ENCODE measurements at places on chromosomes 12 and 14.

GRCh38 chr12:129230995-129231394 is 377.7 kb downstream of the GLT1D1 start:
- no peak for DNase-seq

- peak; percentile 58 for DNase-seq
These were observed 5.9 kb upstream of the BAZ2A start for GRCh38 chr12:56635806-56636674.

- no peak for DNase-seq
These were observed 53.9 kb downstream of the VEZT start for GRCh38 chr12:95271465-95271864.

DNA sequence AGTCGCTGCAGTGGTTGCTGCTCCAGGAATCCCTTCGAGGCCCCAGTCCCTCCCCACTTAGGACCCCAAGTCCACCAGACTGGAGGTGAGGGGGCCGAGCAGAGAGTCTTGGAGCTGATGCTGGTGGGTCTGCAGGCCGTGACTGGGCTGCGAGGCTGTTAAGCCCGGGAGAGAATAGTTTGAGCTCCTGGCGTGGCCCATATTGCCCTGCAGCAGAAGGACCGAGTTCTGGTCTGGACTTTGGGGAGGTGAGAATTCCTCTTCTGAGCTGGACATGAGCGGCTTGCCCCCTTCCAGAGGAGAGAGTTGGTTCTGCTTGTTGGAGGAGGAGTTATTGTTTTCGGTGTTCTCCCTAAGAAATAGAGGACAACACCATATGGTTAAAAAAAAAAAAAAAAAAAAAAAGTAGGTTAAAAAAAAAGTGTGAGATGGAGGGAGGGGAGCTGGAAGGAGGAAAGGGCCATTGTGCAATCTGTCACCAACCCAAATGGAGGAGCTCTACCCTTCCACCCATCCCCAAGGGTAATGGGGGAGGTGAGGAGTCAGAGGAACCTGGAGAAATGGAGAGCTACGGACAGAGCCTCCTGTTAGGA is 3.0 kb downstream of the SIX1 start:
- no peak for DNase-seq

- no peak for DNase-seq
These were observed 406.7 kb downstream of the TMTC2 start for GRCh38 chr12:83093426-83093825.

DNA sequence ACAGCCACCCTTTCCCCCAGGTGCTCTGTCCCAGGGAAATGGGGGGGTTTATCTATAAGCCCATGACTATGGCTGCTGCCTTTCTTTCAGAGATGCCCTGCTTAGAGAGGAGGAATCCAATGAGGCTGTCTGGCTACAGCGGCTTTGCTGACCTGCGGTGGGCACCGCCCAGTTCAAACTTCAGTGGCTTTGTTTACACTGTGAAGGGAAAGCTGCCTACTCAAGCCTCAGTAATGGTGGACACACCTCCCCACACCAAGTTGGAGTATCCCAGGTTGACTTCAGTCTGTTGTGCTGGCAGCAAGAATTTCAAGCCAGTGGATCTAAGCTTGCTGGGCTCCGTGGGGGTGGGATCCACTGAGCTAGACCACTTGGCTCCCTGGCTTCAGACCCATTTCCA is 869.2 kb downstream of the SLC6A15 start:
- DNase-seq, result no peak

GRCh38 chr14:77580964-77581505 is 35.4 kb downstream of the SPTLC2 start:
- DNase-seq, result no peak

- no peak for DNase-seq
These were observed 649 bp upstream of the SALL2 start for GRCh38 chr14:21526672-21527317.

DNA sequence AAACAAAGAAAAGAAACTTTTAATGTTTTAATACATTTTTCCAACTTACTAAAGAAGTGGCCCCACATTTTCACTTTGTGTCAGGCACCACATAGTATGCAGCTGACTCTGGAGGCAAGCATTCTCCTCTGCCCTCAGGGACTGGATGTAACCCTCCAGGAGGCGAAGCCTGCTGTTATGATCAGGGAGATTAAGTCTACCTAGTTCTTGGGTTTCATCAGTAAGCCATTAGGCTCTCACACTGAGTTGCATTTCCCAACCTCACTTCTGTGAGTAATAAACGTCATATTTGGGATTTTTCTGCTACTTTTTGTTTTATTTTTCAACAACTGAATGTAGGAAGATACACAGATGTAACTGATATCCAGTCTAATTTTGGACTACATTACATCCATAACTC is 101.2 kb upstream of the LRFN5 start:
- DNase-seq, result no peak

DNA sequence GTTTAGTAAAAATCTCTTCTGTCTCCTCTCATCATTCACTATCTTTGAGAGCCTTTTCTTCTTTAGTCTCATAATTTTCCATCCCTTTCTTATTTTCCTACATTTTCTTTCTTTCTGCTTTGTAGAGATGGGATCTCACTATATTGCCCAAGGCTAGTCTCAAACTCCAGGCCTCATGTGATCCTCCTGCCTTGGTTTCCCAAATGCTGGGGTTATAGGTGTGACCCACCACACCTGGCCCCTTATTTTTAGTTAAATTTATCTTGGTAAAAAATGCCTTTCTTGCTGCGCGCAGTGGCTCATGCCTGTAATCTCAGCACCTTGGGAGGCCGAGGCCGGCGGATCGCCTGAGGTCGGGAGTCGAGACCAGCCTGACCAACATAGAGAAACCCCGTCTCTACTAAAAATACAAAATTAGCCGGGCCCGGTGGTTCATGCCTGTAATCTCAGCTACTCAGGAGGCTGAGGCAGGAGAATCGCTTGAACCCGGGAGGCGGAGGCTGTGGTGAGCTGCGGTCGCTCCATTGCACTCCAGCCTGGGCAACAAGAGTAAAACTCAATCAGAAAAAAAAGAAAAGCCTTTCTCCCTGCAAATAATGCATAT is 996 bp downstream of the SLC2A3 start:
- DNase-seq, result no peak

- no peak for DNase-seq
These were observed 35.5 kb downstream of the TSPAN11 start for GRCh38 chr12:30962047-30962446.

- DNase-seq, result no peak
These were observed 10.3 kb upstream of the LRP1-AS start for GRCh38 chr12:57157588-57158173.

DNA sequence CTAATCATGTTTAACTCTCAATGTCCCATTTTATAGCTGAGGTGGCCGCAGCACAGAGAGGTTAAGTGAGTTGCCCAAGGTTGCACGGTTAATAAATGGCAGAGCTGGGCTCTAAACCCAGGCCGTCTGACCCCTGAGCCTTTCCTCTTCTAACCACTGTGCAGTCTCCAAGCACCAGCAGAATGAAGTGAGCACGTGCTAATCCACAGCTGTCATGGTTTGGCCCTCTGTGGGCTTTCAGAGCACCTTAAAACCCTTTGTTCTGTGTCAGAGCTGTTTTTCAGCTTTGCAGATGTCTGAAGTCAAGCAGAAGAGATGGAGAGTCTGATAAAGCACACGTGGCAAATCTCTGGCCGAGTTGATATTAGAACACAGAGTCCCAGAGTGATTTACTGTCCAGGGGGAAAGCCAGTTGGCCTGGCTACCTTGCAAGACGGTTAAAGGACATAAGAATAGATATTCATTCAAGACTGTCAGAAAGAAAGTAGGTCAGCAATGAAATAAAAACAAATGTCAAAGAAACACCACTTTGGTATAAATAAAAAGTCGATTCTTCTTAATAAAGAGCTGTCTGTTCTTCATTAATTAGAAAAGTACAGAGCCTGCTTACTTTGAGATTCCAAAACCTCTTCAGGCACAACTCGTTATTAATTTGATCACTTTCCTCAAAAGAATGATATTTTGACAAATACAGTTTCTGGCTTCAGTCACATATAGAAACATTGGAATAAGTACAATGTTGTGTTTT is 107.3 kb downstream of the CRADD start:
- peak; percentile 8 for DNase-seq

DNA sequence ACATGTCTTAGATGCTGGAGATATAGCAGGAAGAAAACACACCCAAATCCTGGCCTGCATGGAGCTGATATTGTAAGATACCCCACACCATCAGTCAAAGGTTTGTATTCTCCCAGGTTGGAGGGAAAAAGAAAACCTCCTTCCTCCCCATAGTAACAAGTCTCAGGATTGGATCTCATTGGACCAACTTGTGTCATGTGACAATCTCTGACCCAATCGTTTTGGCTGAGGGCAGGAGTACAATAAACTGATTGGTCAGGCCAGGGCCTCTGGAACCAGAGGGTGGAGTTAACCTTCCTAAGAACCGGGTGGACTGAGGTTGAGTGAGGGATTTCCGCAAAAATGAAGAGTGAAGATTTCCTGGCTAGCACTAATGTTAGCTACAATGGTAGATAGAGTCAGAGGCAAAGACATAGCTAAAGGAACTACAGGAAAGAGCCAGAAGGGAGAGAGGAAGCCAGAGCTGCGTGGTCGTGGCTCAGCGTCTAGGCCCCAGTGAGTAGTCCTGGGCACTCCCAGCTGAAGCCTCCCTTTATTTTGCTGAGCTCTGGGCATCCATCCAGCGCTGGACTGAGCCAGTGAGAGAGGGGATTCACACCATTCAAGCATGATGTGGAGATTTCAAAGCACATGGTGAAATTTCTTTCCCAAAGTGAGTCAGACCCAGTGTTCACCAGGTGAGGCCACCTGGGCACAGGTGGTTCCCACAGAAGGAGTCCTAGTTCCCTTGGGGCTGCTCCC is 219.9 kb downstream of the AACS start:
- DNase-seq, result no peak

DNA sequence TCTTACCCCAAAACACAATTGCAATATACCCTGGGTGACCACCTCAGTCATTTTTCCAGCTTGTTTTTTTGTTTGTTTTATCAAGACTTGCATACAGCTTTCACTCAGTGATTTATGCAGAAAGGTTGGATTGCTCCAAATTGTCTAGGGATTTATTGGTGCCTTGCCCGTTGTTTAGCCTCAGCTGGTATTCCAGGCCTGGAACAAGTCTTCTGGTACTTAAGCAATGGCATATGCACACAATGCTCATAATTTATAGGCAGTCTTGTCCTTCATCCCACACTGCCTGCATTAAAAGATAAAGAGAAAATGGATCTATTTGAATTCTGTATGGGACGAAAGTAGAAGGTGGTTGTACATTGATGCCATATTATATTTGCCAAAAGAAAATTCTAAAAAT is 392.5 kb downstream of the ADAMTS20 start:
- DNase-seq, result no peak

DNA sequence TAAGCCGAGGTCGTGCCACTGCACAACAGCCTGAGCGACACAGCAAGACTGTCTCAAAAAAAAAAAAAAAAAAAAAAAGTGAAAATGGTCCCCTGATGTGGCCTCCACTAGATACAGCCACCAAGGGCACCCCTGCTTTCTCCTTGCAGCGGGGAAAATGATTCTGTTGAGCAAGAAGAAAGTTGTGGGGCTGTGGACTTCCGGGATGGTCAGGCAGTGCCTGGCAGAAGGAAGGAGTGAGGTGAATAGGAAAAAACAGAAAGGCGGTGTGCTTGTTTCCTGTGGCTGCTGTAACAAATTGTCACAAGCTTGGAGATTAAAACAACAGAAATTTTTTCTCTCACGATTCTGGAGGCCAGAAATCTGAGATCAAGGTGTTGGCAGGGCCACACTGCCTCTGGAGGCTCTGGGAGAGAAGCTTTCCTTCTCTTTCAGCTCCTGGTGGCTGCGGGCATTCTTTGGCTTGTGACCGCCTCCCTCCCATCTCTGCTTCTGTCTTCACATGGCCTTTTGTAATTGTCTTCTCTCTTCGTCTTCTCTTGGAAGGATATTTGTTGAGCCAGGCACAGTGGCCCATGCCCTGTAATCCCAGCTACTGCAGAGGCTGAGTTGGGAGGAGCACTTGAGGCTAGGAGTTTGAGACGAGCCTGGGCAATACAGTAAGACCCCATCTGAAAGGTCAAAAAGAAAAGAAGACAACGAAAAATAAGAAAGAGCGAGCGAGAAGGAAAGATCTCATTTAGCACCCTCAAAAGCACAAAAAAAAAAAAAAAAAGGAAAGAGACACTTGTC is 116.6 kb upstream of the MED13L start:
- DNase-seq, result no peak

DNA sequence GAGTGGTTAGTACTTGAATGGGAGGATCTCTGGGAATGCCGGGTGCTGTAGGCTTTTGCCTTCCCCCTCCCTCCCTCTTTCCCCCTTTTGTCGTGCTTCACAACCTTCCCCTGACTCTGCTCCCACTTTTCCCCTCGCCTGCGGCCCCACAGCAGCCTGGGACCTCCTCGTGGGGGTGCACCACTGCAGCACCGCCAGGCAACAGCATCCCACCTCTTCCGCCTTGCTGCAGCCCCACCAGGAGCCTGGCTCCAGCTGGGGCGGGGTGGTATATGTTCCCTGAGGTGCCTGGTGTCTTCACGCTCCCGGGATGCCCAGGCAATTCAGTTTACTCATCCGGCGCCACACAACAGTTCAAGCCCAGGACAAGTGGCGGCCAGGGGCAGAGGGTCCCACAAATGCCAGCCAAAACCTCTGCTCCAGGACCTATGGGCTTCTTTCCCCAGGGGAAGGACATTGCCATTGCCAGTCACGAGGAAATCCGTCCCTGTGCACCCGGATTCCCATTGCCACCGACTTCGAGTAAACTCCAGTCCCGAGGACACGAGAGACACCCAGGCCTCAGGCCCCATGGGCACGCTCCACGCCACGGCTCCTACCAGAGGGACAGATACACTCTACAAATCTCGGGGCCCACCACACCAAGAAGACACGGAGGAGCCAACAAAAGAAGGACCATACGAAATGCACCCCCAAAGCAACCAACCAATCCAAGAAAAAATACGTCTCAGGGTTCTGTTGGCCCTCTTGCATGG is 181.7 kb downstream of the ALG10 start:
- DNase-seq, result no peak

- no peak for DNase-seq
These were observed 33.4 kb downstream of the ADIPOR2 start for GRCh38 chr12:1724250-1724649.

DNA sequence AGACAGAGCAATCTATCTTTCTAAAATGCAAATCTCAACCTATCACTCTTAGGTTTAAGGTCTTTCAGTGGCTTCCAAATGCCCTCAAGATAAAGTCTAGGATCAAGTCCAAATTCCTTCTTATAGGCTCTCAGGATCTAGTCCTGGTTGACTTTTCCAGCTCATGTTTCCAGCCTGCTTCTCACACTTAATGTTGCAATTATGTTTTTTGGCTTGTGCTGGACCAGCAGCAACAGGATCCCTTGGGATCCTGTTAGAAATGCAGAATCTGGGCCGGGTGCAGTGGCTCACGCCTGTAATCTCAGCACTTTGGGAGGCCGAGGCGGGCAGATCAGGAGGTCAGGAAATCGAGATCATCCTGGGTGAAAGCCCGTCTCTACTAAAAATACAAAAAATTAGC is 10.6 kb downstream of the GPR33 start:
- no peak for DNase-seq
